IMR-90 (cell line): ENCODE measurements at places on chromosomes 3 and 15. TPM values are rescaled to one million over a fixed set of nuclear protein-coding genes. Genes with fewer than 3 reads are reported as not detected.

The IQCF5 gene
- polyA plus RNA-seq = not detected in 2 replicates

- no peak for DNase-seq
- no peaks in the 10 kb centered on the region for H3K36me3 ChIP-seq
- no peak overlapping the region for H3K27ac ChIP-seq
- H3K27me3 ChIP-seq = no peaks in the 10 kb centered on the region
- H3K4me3 ChIP-seq = no peak overlapping the region
- H3K4me1 ChIP-seq = peaks cover 5% of the 10 kb centered on the region
Measured at GRCh38 chr3:15654891-15655290, 53.3 kb downstream of the BTD start.

DNA sequence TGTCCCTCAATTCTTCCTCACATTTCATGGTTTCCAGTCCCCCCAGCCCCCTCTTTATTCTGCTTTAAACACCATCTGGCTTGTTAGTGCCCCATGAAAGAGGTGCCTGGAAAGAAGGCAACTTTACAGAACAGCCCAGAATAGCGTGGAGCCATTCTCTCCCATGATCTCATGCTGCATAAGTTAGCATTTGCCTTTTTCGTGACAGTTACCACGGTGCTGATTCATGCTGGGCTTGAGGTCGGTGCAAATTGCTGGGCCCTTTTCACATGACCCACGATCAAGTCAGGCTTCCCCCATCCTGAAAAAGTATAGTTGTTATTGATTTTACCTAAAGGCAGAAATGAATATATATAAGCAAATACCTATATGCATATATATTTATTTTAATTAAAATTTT is 29.6 kb downstream of the SQOR start:
- peaks cover 5% of the 10 kb centered on the region for H3K4me1 ChIP-seq
- H3K27ac ChIP-seq = no peak overlapping the region
- H3K4me3 ChIP-seq = no peak overlapping the region
- DNase-seq = peak; percentile 72
- no peaks in the 10 kb centered on the region for H3K27me3 ChIP-seq

DNA sequence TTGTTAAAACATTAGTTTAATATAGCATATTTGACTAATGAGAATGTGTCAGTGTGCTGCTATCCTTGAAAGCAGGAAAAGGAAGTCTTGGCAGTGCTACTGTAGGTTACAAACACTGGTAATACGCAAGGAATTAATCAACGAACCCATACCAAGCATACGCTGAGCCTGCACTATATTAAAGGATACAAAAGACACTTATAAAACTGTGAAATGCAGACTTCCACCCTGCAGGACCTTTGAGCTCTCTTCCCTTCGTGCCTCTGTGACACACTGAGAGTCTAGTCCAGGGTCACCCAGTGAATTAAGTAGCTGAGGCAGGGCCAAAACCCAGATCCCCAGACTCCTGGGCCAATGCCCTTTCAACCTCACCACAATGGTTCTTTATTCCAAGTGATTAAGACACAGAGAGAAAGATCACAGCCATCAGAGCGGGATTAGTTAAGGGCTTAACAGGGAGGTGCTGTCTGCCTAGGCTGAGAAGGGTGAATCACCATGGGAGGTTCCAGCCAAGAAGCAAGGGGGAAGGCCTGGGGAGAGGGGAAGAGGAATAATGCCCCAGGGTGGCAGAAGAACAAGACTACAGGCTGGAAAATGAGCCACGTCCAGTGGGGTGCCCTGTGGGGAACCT is 6.8 kb downstream of the ANXA2 start:
- no peaks in the 10 kb centered on the region for H3K27me3 ChIP-seq
- peaks cover 26% of the 10 kb centered on the region for H3K36me3 ChIP-seq
- no peak overlapping the region; the same call in 1 of the 2 replicates for H3K4me3 ChIP-seq
- peak; percentile 83 for DNase-seq
- peaks cover 40% of the 10 kb centered on the region for H3K4me1 ChIP-seq

DNA sequence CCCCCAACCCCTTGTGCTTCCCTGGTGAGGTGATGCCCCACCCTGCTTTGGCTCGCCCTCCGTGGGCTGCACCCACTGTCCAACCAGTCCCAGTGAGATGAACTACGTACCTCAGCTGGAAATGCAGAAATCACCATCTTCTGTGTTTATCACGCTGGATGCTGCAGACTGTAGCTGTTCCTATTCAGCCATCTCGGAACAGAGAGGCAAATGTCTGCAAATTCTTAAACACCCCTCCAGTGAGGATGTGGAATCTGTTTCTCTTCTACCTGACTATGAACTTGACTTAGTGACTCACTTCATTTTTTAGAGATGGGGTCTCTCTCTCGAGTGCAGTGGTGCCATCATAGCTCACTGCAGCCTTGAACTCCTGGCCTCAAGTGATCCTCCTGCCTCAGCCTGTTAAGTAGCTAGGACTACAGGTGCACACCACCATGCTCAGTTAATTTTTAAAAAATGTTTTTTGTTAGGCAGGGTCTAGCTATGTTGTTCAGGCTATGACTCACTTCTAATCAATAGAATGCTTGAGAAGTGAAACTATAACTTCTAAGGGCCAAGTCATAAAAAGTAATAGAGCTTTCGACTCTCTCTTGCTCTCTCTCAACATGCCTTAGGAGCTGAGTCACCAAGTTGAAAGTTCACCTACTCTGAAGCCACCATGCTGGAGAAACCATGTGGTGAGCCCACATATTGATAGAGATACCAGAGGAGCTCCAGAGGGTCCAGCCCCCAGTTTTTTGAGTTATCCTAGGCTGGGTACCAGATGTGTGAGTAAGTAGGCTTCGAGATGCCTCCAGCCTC is 11.5 kb upstream of the PARP14 start:
- H3K27ac ChIP-seq = no peak overlapping the region
- peaks cover 2% of the 10 kb centered on the region; the same call in 1 of the 2 replicates for H3K4me1 ChIP-seq
- DNase-seq = peak; percentile 84
- no peaks in the 10 kb centered on the region for H3K27me3 ChIP-seq

The MKRN2 gene
- 43.5 and 44.4 TPM in 2 replicates for polyA plus RNA-seq

The PPP1R14D gene
- not detected in 2 replicates for polyA plus RNA-seq

DNA sequence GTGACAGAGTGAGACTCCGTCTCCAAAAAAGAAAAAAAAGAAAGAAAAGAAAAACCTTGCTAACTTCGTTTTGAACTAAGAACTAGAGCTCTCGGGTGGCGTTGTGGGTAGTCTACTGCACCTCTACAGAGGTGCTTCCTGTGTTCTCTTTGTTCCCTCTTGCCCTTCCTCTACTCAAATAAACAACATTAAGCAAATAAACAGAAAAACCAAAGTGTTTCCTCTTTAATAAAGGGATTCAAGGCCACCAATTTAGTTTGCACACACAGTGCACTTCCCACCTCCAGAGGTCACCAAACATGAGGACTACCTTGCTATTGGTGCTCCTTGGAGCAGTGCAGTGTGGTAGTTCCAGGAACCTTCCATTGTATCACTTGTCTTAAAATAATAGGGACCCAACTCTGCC is 354.2 kb upstream of the TBL1XR1 start:
- H3K36me3 ChIP-seq = no peaks in the 10 kb centered on the region
- no peak for DNase-seq
- H3K27me3 ChIP-seq = no peaks in the 10 kb centered on the region

The COLQ gene
- 0.65 and 1.0 TPM in 2 replicates for polyA plus RNA-seq

GRCh38 chr3:180594631-180595558 is 7.1 kb upstream of the TTC14 start:
- H3K27ac ChIP-seq = no peak overlapping the region
- no peaks in the 10 kb centered on the region for H3K4me1 ChIP-seq
- no peaks in the 10 kb centered on the region for H3K36me3 ChIP-seq
- DNase-seq = peak; percentile 59

GRCh38 chr15:95536638-95537037 is 793.9 kb upstream of the NR2F2 start:
- H3K27ac ChIP-seq = no peak overlapping the region
- DNase-seq = no peak
- no peaks in the 10 kb centered on the region for H3K27me3 ChIP-seq
- no peak overlapping the region for H3K4me3 ChIP-seq
- no peaks in the 10 kb centered on the region for H3K36me3 ChIP-seq
- H3K4me1 ChIP-seq = no peaks in the 10 kb centered on the region

The ANKUB1 gene
- polyA plus RNA-seq = not detected in 2 replicates

DNA sequence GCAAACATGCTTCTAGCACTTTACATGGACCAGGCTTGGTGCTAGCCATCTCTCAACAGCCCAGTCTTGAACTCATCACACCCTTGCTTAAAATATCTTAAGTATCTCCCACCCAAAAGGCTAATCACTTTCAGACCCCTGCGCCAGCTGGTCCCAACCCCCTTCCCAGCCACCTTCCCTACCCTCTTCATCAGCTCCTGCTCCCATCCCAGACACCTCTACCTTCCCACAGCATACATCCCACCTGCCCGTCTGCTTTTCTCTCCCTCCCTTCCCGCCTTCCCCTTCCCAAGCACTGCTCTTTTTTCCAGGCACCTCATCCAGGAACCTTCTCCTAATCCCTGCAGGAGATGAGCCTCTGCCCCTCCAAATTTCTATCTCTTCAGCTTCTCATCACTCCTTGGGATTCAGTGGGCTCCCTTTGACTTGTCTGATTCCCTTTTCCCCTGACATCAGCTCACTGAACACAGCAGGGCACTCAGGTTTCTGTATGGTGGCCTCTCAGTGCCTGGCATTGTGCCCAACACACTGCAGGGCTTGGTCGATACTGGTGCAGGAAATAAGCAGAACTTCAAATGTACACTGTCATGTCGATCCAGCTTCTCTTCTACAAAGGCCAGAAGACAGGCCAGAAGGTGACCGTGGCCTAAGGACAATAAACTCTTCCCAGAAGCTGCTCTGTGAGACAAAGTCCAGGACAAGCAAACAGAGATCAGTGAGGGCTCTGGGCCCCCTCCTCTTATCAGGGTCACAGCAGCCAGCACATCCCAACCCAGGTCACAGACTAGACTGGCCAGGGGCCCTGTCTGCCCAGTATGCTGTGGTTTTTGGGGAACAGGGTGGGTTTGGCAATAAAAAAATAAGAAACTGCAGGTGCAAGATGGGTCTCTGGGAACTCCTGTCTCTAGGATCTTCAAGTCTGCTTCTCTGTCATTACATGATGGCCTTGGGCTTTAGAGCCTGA is 2.2 kb upstream of the ITIH1 start:
- no peak for DNase-seq
- peaks cover 19% of the 10 kb centered on the region; the same call in 1 of the 2 replicates for H3K27me3 ChIP-seq

GRCh38 chr3:99945328-99945995 is 127.8 kb downstream of the CMSS1 start:
- H3K27me3 ChIP-seq = no peaks in the 10 kb centered on the region
- H3K36me3 ChIP-seq = no peaks in the 10 kb centered on the region
- peak overlapping the region; percentile 56 for H3K27ac ChIP-seq
- DNase-seq = peak; percentile 38

- no peaks in the 10 kb centered on the region for H3K27me3 ChIP-seq
- DNase-seq = no peak
- no peak overlapping the region for H3K4me3 ChIP-seq
- peaks cover 2% of the 10 kb centered on the region; the same call in 1 of the 2 replicates for H3K36me3 ChIP-seq
- peaks cover 28% of the 10 kb centered on the region for H3K4me1 ChIP-seq
Measured at GRCh38 chr3:159783780-159784742, 204.6 kb upstream of the IL12A start.

GRCh38 chr15:35880896-35881295 is 334.9 kb upstream of the DPH6 start:
- no peaks in the 10 kb centered on the region for H3K36me3 ChIP-seq
- no peak overlapping the region for H3K4me3 ChIP-seq
- H3K27me3 ChIP-seq = no peaks in the 10 kb centered on the region
- no peak overlapping the region for H3K27ac ChIP-seq
- no peaks in the 10 kb centered on the region for H3K4me1 ChIP-seq

The GP9 gene
- polyA plus RNA-seq = not detected in 2 replicates

- no peak for DNase-seq
- no peaks in the 10 kb centered on the region for H3K4me1 ChIP-seq
- H3K36me3 ChIP-seq = no peaks in the 10 kb centered on the region
- peaks cover 14% of the 10 kb centered on the region for H3K27me3 ChIP-seq
- no peak overlapping the region for H3K4me3 ChIP-seq
- no peak overlapping the region for H3K27ac ChIP-seq
Measured at GRCh38 chr3:114294940-114295480, 1.2 kb downstream of the TIGIT start.

GRCh38 chr3:70606018-70606417 is 293.6 kb upstream of the MDFIC2 start:
- H3K36me3 ChIP-seq = no peaks in the 10 kb centered on the region
- no peak overlapping the region for H3K27ac ChIP-seq
- H3K4me3 ChIP-seq = no peak overlapping the region
- peaks cover 5% of the 10 kb centered on the region for H3K27me3 ChIP-seq

- no peaks in the 10 kb centered on the region for H3K4me1 ChIP-seq
- no peaks in the 10 kb centered on the region for H3K36me3 ChIP-seq
- H3K27me3 ChIP-seq = no peaks in the 10 kb centered on the region
Measured at GRCh38 chr3:116849261-116849688, 139.7 kb downstream of the TUSC7 start.

- DNase-seq = peak; percentile 46
- H3K4me3 ChIP-seq = no peak overlapping the region
- H3K36me3 ChIP-seq = no peaks in the 10 kb centered on the region
- no peak overlapping the region; the same call in 1 of the 2 replicates for H3K27ac ChIP-seq
- no peaks in the 10 kb centered on the region for H3K27me3 ChIP-seq
- peaks cover 33% of the 10 kb centered on the region for H3K4me1 ChIP-seq
Measured at GRCh38 chr3:71447803-71448202, 135.7 kb downstream of the FOXP1 start.

GRCh38 chr3:184759666-184760200 is 47.9 kb upstream of the MAGEF1 start:
- no peak overlapping the region for H3K4me3 ChIP-seq
- peaks cover 43% of the 10 kb centered on the region for H3K4me1 ChIP-seq
- peak overlapping the region; percentile 96; the same call in 1 of the 2 replicates for H3K27ac ChIP-seq
- H3K36me3 ChIP-seq = no peaks in the 10 kb centered on the region
- no peaks in the 10 kb centered on the region for H3K27me3 ChIP-seq

The MAP6D1 gene
- polyA plus RNA-seq = 5.2 and 6.6 TPM in 2 replicates
